ENCODE measurements at places on chromosomes 7 and 10.

- DNase-seq, result no peak
These were observed 41.8 kb upstream of the C10orf71 start for GRCh38 chr10:49257154-49257553.

GRCh38 chr10:69506834-69507713, 55.8 kb downstream of the TSPAN15 start:
- DNase-seq, result no peak

DNA sequence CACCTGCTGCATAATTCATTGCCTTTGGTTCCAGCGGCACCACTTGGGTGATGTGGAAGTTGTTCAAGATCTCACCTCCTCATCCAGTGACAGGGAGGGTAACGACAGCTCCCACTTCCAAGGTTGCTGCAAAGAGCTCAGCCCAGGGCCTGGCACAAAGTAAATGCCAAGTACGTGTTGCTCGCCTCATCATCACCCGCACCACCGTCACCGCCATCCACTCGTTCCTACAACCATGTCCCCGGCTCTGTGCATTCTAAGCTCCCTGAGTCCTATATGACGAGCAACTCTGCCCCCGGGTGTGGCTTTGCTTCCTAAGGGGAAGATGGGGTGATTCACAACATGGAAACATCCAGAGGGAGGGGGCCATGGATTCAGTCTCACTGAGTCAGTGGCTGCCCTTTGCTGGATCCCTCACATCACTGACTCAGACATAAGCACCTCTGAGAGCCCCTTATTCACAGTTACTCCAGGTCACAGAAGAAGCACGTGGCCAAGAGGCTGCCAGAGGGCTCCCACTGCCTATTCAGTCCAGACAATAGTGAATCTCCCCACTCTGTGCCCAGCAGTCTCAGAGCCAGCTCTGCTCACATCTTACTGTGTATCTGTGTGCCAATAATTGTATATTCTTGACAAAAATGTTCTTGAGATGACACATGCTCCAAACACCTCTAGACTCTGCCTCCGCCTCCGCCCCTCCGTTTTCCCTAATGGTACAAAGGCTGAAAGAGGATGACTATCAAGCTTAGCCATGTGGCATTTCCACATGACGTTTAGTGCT, 159.1 kb downstream of the GFRA1 start:
- peak; percentile 20 for DNase-seq

- DNase-seq, result no peak
These were observed 172.9 kb downstream of the WDR37 start for GRCh38 chr10:1229116-1229515.

DNA sequence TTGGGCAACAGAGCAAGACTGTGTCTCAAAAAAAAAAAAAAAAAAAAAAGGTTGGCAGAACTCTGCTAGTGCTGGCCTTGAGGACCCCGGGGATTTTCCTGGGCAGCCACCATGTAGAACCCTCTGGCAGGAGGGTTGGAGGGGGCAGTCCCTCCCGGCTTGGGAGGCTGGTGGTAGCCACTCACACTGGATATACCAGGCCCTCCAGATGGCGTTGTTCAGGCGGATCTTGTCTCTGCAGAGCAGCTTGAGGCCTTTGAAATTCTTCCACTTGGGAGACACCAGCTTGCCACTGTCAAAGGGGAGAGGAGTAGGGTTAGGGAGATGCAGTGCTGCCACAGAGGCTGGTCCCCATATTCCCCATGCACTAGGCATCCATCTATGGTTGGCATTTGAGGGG, 8.4 kb downstream of the MLXIPL start:
- DNase-seq, result no peak

GRCh38 chr10:33966946-33967345, 632.5 kb upstream of the NRP1 start:
- no peak for DNase-seq

- no peak for DNase-seq
These were observed 45.2 kb downstream of the FGFBP3 start for GRCh38 chr10:91864099-91864498.

DNA sequence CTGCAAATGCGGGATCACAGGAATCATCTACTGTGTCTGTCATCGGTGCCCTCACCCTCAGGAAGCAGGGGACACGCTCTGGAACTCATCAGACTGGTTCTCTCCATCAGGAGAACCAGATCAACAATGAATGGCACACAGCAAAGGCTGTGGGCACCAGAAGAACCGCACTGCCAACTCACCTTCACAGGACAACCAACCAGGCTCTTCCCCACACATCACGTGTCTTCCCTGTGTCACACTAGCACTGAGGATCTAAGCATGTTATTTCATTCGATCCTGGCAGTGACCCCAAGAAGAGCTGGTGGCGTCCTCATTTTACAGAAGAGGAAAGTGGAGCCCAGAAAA, 106.1 kb downstream of the TNS3 start:
- DNase-seq, result no peak

GRCh38 chr10:43595739-43596298, 10.4 kb upstream of the ZNF485 start:
- no peak for DNase-seq

DNA sequence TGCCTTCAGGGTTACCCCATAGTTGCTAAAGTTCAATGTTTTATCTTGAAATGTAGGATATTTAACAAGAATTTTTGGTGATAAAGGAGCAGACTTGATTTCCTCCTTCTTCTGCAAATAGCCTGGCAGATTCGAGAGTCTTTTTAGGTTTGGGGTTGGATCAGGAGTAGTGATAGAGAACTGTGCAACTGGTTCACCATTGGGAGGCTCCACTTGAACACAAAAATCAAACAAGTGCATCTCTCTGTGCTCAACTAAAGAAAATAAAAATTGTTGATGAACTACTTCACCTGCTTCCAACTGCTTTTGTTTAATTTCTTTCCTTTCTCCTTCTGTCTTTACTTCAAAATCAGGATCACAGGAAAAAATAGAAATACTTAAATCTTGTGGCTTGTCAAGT, 58.5 kb downstream of the MACC1 start:
- no peak for DNase-seq

GRCh38 chr7:86644282-86645224, 844 bp downstream of the GRM3 start:
- no peak for DNase-seq

DNA sequence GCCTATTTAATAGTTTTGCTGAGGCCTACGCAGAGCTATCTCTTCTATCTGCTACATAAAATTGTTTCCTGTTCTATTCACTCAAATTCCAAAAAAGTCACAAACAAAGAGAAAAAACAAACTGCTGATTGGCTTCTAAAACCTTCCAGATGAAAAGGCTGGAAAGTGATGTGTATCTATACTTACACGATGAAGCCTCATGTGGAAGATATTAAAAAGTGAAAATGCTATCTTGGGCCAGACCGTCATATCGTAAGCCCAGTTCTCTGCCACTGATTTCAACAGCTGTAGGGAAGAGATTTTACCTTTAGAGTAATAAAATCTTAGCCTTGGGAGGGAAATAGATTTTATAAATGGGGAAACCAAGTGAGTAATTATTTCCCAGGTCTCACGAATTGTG, 394.8 kb downstream of the KIF20B start:
- DNase-seq, result no peak

DNA sequence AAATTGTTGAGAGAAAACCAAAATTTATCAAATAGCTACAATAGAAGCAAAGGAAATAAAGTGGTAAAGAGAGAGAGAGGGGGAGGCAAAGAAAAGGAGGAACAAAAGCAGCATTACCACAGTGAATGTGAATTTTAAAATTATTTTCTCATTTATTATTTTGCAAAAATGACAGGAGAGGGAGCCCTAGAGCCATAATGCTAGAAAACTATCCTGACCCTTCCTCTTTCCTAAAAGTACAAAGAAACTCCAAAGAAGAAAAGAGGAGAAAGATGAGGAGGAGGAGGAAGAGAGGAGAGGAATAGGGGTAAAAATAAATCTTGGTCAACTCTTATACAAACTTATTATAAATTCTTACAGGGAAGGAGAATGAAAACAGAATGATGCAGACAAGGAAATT, 921.5 kb downstream of the NRG3 start:
- no peak for DNase-seq

DNA sequence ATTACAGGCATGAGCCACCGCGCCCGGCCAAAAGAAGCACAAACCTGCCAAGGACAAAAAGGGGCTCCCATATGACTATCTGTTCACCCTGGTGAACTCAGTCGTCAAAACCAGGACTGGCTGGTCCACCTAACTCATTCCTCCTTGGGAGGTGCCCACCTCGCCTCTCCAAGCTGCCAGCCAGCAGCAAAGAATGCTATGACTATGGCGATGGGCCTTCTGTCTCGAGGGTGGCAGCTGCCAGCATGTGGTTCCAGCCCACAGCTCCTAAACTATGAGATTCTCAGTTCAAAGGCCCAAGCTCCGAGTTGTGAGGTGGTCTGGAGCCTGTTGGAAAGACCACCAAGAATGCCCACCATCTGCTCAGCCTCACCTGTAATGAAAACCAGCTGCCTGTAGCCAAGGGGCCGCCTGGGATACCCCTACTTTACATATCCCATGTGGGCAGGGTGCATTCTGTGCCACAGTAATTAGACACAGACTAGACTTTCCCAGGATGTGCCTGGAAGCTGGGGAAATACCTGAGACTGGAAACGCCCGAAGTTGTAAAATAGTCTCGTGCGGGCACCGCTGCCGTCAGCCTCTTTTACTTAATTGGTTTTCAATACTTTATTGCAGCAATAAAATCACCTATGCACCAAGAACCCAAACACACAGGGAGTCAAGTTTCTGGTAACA, 71.1 kb downstream of the ZRANB1 start:
- DNase-seq, result no peak

DNA sequence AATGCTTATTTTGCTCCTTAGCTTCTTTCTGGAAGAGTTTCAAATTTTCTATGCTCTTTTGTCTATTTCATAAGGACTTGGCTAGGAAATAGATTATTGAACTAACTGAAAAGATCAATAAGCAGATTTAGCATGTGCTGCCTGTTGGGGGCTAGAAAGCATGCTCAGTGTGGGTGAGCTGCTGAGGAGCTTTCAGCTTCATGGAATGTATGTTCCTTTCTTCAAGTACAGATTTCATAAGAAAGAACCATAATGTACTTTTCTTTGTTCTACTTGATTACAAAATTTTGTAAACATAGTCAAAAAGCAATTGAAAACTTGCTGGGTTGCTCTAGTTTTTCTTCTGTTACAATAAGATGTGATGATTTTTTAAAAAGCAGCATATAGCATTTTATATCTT, 73.8 kb downstream of the TAF3 start:
- DNase-seq, result no peak

GRCh38 chr7:130048906-130049305, 2.3 kb downstream of the ZC3HC1 start:
- no peak for DNase-seq

GRCh38 chr7:135716677-135717238, 11.2 kb downstream of the SLC13A4 start:
- peak; percentile 20 for DNase-seq

- DNase-seq, result no peak
These were observed 170.9 kb downstream of the LRMDA start for GRCh38 chr10:75602341-75602740.

GRCh38 chr7:36851382-36851781, 127.1 kb upstream of the AOAH start:
- DNase-seq, result no peak

- DNase-seq, result no peak
These were observed 222.3 kb upstream of the TMEM229A start for GRCh38 chr7:124255041-124255655.

GRCh38 chr7:23467291-23467805, 2.9 kb downstream of the IGF2BP3 start:
- DNase-seq, result no peak

DNA sequence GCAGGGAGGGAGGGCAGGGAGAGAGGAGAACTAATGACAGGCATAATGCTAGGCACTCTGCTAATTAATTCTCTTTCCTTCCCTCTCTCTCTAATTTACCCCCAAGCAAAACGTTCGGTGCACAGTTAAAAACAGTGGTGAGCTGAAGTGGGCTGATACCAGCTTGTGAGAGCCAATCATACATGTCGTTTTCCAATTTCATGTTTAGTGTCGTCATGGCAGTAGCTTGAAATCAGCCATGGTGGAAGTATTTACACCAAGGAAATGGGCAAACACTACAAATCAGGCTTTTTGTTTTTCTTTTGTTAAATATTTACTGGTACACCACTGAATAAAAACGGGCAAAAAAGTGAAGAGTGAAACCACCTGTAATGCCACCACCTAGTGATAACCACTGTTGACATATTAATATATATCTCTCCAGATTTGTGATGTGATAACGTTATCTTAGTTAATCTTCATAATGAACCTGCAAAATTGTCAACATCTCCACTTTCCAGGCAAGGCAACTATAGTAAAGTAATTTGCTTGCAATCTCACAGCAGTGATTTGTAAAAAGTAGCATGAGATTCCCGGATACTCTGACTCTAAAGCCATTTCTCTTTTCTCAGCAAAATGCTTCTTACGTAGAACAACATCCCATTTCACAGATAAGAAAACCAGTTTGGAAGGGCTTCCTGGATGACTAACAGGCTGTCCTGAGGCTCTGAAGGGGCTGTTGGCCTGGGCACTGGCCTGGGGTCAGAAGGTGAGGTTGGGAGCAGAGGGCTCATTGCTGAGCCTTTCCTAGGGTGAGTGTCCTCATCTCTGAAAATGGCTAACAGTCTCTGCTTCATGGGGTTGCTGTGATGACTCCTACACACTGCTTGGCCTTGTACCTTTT, 83.7 kb downstream of the ATXN7L1 start:
- DNase-seq, result no peak

- DNase-seq, result peak; percentile 2
These were observed 676.8 kb downstream of the DNAJB9 start for GRCh38 chr7:109246330-109247077.

GRCh38 chr10:86836044-86836443, 79.6 kb downstream of the BMPR1A start:
- DNase-seq, result no peak

- no peak for DNase-seq
These were observed 148.0 kb downstream of the ANKRD7 start for GRCh38 chr7:118372530-118372929.

GRCh38 chr10:75544993-75545706, 113.7 kb downstream of the LRMDA start:
- no peak for DNase-seq

DNA sequence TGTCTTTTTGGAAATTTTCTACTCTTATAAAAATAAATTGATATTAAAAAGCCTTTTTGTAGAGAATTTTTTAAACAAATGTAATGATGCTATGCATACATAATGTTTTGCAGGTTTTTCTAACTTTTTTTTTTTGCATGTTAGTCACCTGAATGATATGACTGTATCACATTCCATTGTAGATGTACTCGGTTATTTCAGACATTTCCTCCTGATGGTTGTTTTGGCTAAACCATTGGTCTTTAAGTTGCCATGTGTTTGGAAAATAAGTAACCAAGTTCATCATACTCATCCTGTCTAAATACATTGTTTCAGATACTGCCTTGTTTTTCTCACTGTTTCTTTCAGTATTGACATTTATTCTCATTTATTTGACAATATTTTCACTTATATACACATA, 25.8 kb downstream of the NHLRC2 start:
- no peak for DNase-seq
